ENCODE measurements at places on chromosomes 6 and 20.

DNA sequence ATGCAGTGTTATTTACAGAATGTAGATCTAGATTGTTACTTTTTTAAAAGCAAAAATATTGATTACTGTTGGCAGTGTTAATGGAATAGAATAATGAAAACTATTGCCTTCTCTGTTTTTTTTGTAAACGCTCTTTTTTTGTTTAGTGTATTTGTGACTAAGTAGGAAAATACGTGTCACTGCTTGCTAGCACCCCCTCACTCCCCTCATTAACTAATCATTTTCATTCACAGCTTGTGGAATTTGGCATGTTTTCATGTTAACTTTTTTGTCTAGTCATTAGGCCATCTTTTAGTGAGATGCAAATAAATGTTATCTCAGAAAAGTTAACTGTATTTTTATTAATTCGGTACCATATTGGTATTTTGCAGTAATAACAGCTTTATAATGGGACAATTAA lies 29.8 kb downstream of the ADGRG6 start:
- peak; percentile 64 for DNase-seq

DNA sequence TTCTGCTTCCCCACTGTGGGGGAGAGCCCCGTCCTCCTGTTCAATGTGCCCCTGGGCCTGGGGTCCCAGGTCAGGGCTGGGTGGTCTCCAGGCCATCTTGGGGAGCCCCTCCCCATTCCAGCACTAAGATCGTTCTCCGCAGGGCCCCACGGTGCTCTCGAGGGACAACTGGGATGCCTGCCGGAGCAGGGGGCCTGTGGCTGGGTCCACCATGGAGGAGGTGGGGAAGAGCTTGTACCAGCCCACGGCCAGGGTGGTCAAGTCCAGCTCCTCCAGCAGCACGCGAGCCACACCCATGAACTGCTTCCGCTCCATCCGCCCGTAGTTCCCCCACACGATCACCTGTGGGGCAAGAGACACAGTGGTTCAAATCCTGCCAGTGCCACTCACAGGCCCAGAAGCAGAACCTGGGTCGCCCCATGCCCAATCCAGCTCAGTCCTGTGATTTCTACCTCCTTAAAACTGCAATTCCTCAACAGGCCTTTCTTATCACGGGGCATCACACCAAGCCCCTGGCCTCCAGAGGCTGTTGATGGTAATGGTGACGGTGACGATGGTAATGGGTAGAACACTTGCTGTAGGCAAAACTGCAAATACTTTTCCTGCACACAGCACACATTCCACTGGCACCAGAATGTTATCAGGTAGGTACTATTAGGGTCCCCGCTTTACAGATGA lies 10.5 kb downstream of the KCNK15 start:
- no peak for DNase-seq

GRCh38 chr6:72715119-72715518 lies 93.3 kb downstream of the KCNQ5 start:
- no peak for DNase-seq

GRCh38 chr20:47664744-47665143 lies 120.5 kb downstream of the SULF2 start:
- no peak for DNase-seq

DNA sequence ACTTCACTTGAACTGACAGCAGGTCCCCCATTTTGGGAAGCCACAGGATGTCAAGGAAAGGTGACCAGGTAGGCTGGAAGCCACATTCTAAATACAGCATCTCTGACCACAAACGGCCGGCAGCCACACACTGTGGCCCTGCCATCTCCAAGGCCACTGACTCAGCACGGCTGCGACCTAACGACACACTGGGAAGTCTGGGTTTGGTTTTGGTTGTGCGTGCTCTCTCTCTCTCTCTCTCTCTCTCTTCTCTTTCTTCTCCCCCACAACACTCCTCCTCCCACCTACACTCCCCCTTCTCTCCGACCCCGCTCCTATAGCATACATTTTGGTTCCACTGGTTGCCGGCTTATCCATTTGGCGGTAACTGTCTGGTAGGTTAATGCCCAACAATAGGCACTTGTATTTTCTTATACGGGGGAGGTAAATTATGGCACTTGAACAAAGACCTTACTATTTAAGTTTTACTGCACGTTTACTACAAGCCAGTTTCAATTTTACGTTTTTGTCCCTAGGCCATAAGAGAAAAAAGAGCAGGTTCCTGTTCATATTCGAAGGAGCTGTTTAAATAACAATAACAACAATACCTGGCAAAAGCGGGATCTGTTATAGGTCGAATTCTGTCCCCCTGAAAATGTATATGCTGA lies 103.6 kb downstream of the GMDS start:
- no peak for DNase-seq

GRCh38 chr6:143620447-143620846 lies 57.3 kb upstream of the PHACTR2 start:
- no peak for DNase-seq

DNA sequence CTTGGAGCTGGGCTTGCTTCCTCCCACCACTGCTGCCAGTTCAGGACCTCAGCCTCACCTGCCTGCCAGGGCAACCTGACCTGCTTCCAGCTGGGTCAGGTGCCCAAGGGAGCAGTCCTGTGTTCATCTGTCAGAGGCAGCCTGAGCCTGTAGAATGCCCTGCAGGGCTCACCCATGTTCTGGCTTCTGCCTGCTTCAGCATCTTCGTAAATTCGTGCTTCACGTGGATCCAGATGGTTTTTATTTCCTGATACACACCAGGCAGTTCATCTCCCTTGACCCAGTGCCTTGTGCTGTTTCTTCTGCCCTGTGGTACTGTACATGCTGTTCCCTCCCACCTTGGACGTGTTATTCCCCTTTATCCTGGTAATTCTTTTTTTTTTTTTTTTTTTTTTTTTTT lies 50.2 kb downstream of the ARID1B start:
- no peak for DNase-seq

GRCh38 chr20:33727115-33727479 lies 4.7 kb upstream of the ZNF341 start:
- no peak for DNase-seq

- no peak for DNase-seq
These were observed 9.6 kb downstream of the ABHD12 start for GRCh38 chr20:25380945-25381614.

GRCh38 chr20:4082406-4083097 lies 67.2 kb upstream of the RNF24 start:
- DNase-seq: no peak

DNA sequence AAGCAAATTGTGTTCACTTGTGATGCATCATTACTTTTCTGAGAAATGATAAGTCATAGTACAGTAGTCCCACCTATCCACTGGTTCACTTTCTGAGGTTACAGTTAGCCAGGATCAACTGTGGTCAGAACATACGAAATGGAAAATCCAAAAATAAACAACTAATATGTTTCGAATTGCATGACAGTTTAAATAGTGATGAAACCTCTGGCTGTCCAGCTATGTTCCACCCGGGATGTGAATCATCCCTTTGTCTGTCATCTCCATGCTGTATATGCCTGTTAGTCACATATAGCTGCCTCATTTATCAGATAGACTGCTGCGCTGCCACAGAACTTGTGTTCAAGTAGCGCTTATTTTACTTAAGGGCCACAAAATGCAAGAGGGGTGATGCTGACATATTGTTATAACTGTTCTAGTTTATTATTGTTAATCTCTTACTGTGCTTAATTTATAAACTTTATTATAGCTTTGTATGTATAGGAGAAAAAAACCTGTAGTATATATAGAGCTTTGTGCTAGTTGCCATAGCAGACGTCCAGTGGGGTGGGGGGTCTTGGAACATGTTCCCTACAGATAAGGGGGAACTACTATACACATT lies 29.2 kb downstream of the AFDN start:
- peak; percentile 90 for DNase-seq

GRCh38 chr6:137879299-137879698 lies 12.2 kb downstream of the TNFAIP3 start:
- DNase-seq: no peak

DNA sequence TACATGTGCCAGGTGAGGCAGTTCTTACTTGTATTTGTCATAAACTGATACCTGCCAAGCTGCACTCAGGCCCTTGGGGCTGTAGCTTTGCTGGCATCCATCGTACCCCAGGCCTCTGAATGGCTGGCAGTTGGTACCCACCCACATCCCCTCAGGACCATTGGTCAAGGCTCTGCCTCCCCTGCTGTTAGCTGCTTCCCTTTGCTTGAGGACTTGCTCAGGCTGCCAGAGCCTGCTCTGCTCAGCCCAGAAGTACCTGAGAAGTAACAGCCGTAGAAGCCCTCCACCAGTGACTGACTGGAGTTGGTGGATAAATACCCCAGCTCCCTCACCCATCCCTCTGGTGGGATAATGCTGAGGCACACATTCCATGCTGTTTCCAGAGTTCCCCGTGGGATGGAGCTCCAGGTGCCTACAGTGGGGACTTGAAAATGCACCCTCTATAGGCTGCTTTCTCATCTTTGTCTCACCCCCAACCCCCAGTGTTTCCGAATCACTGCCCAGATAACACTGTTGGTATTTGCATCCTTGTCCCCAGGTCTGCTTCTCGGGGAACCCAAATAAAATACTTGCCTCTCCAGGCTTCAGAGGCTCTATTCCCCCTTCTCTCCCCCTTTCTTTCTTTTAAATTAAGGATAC lies 7.3 kb downstream of the EBF4 start:
- DNase-seq: no peak

- peak; percentile 9 for DNase-seq
These were observed 370.1 kb downstream of the ADGRB3 start for GRCh38 chr6:69005199-69005598.

- no peak for DNase-seq
These were observed 78.5 kb upstream of the ZFP64 start for GRCh38 chr20:52270001-52270606.

DNA sequence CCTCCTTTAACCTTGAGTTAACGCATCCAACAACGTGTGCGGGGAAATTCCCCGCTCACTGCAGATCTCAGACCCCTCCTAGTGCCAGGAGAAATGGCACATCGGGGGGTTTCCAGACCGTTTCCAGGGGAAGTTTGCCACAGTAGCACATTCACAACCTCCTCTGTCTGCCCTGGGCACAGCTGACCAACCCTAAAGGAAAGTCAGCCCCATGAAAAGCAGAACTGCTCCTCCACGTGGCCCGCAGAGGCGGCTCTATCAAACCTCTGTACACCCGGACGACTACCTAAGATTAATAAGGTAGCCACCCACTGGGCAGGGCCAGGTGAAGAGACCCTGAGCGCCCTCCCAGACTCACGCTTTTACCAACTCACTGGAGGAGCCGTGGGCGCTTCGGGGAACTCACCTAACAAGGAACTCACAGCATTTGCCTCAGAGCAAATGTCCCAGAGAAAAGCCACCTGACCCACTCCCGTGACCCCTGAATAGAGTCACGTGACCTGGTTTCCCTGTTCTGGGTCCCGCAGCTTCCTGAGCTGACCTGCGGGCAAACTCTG lies 93.1 kb downstream of the PRND start:
- DNase-seq: no peak

DNA sequence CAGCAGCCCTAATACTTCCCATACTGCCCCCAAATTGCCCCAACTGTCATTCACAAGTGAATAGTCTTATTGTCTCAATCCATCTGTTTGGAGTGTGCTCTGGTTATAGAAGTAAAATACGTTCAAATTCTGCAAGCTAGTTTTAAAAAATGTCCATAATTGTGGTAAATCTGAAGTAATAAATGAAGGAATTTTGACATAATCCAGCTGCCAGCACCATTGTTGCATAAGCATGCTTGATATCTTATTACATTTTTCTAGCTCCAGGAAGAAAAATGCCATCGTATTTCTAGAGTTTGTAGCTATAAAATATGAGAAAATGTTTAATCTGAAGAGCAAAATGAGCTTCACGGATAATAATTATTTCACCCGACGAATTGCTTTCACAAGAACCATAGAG lies 664.7 kb downstream of the RFPL4B start:
- no peak for DNase-seq

DNA sequence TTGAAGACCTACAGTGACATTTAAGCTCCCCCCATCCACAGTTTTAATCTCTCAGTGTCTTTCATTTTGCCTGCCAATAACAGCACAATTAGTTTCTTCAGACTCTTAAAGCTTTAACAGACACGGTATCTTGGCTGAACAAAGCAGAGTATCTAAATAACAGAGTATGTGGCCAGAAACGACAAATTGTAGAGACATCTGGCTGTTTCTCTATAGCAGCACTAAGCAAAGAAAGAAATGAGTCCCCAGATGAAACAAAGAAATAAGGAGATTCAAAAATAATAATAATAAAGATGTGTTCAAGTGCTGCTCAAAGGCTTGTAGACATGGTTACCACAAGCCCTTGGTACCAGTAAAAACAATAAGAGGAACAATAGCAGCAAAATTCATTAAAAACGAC lies 97.8 kb upstream of the HDAC2 start:
- DNase-seq: no peak

DNA sequence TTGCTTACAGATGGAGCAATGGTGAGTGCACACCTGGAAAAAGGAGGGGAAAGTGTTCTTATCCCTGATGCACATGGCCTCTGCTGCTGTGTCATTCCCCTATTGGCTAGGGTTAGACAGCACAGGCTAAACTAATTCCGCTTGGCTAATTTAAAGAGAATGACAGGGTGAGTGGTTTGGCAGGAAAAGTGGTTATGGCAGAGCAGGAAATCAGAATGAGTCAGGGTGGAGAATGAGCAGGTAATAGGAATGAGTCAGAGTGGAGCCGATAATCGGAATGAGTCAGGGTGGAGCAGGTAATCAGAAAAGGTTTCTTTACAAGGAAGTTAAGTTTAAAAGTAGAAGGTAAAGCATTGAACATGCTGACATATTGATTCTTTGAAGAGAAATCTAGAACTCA lies 355.5 kb upstream of the HTR1E start:
- no peak for DNase-seq

- DNase-seq: peak; percentile 38
These were observed 110.2 kb upstream of the RPS6KA2 start for GRCh38 chr6:166737261-166737660.

DNA sequence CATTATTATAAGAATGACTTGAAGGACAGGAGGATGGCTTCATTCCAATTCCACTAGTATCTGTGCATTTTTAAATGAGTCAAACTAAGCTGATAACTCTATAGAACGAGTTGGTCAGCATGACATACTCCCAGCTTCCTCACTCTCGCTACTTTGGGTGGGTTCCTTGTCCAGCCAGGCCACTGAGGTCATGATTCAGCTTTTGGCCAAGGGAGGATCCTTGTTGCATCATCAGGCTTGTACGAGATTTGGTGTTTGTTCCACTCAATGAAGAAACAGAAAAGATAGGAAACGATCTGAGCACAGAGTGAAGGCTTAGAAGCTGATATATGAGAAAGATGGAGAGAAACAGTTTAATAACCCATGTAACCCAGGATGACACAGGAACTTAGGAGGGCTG lies 19.8 kb downstream of the NEDD9 start:
- DNase-seq: peak; percentile 40

Data from kidney glomerular epithelial cell (primary cell).